Liver (tissue), 10 donors: ENCODE measurements at places on chromosomes 1 and 21.

DNA sequence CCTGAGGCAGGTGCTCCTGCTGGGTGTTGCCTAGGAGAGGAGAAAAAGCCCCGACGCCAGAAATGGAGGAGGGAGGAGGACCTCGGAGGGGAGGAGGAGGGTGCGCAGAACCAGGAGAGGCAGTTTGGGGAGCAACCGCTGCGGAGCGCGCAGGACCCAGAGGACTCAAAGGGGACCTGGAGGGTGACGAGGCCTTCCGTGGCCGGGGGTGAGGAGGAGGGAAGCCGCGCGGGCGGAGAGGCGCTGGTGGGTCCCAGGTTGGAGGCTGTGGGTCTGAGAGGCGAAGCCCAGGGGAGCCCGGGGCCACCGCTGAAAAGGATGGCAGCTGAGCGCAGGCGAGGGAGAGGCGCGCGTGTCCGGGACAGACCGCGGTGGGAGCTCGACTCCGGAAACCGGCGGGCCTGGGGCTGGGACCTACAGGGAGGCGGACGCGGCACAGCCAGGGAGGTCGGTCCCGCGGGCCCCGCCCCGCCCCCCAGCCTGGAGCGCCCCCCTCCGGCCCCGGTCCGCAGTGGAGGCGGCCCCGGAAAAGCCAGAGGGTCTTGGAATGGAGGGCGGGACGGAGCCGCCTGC, 15.1 kb downstream of the RNF223 start:
- no peak for DNase-seq

- DNase-seq: no peak
Measured at GRCh38 chr1:217892750-217893149, 261.6 kb downstream of the SPATA17 start.

GRCh38 chr1:74699331-74699730, 25.7 kb upstream of the ERICH3 start:
- DNase-seq: no peak

DNA sequence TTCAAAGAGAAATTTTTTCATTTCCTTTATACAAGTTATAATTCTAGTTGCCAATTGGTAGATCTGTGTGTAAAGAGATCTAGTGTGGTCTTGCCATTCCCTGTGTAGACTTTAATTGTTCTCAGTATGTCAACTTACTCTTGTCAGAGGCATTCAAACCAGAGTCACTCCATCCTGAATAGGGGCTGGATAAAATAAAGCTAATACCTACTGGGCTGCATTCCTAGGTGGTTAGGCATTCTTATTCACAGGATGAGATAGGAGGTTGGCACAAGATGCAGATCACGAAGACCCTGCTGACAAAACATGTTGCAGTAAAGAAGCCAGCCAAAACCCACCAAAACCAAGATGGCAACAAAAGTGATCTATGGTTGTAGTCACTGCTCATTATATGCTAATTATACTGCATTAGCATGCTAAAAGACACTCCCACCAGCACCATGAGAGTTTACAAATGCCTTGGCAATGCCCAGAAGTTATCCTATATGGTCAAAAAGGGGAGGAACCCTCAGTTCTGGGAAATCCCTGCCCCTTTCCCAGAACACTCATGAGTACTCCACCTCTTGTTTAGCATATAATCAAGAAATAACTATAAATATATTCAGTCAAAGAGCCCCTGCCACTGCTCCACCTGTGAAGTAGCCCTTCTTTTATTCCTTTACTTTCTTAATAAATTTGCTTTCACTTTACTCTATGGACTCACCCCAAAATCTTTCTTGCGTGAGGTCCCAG, 74.0 kb upstream of the ADAMTS5 start:
- DNase-seq: no peak

- no peak for DNase-seq
Measured at GRCh38 chr1:82485591-82486369, 685.0 kb downstream of the ADGRL2 start.

DNA sequence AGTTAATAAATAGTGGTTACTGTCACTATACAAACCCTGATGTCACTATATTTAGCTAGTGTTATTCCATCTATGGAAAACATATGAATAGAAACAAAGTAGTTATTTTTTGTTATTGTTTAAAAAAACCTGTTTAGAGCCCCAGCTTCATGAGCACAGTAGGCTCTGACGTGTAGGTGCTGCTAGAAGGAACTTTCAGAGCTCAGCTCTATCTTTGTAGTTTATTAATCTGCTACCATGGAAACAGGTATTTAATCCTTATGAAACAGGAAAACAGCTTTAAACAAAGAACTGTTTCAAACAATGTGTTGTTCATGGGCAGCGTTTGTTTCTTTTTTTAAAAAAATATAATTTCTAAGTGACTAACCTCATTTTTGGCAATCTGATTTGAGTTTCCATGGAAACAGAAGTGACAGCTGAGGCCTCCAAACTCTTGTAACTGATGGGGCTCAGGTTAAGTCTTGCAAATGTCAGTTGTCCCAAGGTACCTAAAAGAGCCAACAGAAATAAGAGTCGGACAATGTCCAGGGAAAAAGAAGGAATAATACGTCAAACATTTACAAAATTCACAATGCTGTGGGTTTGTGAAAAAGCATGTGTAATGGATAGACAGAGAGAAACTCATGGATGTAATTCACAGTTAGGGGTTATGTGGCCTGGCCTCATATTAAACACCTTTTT, 162.0 kb upstream of the C21orf91 start:
- DNase-seq: no peak

DNA sequence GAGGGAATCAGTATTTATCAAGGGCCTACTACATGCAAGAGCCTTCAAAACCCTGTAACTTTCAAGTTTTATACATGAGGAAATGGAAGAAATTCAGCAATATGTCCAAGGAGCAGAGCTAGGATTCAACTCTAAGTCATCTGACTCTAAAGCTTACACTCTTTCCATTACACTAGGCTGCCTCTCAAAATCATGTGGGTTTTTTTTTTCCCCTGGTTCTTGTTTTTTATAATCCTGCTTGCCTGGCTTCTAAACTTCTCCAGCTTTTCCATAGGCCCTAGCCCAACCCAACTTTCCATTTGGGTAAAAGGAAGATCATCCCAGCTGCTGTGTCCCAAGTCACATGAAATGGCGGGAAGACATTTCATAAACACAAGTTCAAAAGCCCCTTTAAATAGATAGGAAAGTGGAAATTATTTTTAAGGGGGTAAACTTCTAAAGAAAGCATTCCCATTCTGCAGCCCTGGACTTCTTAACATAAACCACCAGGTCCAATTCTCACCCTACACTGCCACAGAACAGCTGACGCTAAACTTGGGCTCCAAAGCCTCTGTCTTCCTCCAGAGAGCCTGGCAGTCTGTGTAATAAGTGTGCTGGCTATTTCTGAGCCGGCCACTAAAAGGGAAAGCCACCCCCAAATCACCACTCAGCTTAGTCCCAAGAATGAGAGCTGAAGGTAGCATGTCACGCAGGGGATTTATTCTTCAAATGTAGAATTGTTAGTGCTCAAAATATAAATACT, 46.9 kb downstream of the ITPKB start:
- DNase-seq: no peak

DNA sequence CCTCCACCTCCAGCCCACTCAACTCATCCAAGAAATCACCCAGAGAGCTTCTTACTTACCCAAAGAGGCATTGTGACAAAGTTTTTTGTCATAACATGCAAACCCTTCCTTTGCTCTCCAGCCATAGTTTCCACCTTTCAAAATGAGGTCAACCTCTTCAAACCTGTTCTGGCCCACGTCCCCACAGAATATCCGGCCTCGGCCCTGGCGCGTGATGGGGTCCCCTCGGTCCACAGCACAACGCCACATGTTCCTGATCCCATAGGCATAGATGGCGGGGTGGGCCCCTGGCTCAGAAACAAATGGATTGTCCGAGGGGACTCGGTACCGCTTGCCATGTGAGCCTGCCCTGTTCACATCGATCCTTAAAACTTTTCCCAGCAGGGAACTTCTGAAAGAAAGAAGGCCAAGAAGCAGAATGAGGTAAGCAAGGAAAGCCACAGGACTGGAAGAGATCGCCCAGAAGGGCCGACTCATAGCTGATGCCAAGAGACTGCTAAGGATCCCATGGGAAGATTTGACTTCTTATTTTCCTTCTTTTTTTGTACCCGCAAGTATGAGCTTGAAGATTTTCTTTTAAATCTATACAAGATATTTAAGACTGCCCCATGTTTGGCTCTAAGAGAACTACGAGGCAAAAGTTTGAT, 7.8 kb downstream of the HHIPL2 start:
- no peak for DNase-seq

GRCh38 chr21:45454926-45455673, 50.1 kb downstream of the COL18A1 start:
- peak; percentile 66 for DNase-seq

GRCh38 chr1:8348777-8349472, 31.0 kb downstream of the SLC45A1 start:
- peak; percentile 70 for DNase-seq

DNA sequence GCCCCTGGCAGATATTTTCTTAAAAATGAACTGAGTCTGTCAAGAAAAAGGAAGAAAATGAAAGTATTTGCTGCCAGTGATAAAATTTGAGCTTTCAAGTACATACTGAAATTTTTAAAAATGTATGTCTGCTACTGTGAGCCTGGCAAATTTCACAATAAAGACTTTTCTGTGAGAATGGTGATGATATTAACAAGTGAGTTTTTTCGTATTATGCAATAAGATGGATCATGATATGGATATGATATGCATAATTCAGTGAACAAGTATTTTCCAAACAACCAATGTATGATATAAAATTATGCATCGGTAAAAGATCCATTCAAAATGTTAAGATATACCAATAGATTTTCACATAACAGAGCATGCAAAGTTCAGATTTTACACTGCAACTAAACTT, 15.9 kb downstream of the ST7L start:
- DNase-seq: no peak

DNA sequence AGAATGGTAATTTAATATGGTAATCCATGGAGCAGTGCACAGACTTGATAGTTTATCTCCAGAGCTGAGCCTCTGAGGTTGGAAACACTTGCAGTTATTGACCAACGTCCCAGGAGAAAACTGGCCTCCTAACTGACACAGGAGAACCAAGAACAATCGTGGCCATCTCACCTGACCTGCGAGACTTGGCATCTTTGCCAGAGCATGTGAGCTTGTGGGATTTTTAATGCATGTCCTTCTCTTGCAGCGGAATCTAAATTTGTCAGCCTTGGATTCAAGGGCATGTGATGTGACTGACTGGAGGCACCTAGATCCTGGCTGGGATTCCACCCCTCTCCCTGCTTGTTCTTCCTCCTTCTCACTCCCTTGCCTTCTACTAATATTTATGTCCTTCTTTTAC, 27.8 kb upstream of the SLC26A9 start:
- no peak for DNase-seq

- no peak for DNase-seq
Measured at GRCh38 chr1:2855206-2856065, 53.9 kb upstream of the TTC34 start.

DNA sequence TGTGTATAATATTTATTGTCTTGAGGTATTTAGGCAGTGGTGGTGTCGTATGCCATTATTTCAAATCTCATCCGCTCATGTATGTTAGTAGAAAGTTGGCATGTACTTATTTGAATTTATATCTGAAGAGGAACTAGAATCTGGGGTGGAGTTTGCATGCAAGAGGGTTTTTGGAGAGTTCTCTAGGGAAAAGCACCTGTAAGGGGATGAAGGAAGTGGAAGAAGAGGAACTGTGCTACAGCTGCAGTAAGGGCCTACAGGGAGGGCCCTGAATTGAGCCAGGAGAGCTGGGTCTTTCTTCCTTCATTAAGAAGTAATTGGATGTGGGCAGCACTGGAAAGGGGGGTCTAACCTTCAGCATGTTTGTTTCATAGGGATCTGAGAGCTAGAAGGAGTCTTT, 197.2 kb downstream of the HMCN1 start:
- DNase-seq: no peak

GRCh38 chr1:153976819-153977249, 640 bp downstream of the JTB start:
- no peak for DNase-seq

- DNase-seq: no peak
Measured at GRCh38 chr1:197913495-197914276, 3.5 kb upstream of the LHX9 start.

GRCh38 chr1:71753746-71754145, 528.6 kb downstream of the NEGR1 start:
- DNase-seq: no peak

- no peak for DNase-seq
Measured at GRCh38 chr1:193850745-193851144, 664.3 kb upstream of the B3GALT2 start.

- no peak for DNase-seq
Measured at GRCh38 chr1:178609015-178609414, 96.1 kb downstream of the TEX35 start.

- DNase-seq: no peak
Measured at GRCh38 chr1:172224871-172225270, 195.6 kb upstream of the C1orf105 start.

DNA sequence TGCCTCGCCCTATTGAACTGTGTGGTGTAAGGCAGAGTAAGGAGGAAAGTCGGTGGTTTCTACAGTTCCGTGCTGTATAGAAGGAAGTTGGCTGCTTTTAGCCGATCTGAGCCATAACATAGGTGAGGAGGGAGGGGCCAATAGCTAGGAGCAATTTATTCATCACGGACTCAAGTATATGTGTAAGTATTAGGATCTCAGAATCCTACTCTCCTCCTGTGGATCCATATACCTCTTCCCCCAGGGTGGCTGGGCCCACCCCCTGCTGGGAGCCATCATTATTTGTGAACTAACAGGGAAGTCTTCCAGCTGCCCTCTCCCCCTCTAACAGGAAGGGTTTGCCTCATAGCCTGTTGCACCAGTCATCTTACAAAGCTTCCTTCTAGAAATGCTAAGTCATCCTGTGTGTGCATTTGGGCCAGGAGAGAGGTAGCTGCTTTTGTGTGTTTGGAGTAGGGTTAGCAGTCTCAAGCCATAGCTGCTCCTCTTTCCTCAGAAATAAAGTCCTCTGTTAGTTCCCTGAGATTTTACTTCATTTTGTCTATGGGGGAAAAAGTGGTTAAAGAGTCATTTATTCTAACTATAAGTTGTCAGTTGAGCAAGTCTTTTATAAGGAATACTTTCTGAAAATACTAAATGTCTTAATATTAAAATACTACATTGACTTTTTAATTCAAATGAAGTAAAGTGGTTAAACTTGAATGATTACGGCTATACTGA, 14.9 kb upstream of the CENPS start:
- no peak for DNase-seq

DNA sequence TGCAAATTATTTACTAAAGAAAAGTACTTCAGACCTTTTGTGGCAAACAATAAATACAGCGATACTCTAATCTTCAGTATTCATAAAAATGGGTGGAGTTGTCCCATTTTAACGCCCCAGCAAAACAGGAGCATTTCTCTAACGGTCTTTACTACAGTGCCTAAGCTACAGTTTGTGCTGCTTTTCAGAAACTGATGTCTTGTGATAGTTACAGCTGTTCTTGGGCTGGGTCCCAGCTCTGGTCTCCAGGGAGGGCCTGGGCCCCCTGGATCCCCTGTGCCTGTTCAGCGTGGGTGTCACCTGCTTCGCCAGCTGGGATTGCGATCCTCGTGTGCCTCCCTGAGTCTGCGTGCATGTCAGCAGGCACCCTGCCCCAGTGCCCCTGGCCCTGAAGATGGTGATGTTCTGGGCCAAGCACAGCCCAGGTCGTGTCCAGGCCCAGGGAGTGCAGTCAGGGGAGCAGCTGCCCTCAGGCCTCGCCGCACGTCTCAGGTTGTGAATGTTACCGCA, 64.0 kb upstream of the DIP2A start:
- no peak for DNase-seq
